ENCODE measurements at places on chromosomes 5 and 9. TPM values are rescaled to one million over a fixed set of nuclear protein-coding genes. Genes with fewer than 3 reads are reported as not detected.

Gene NSG2
- total RNA-seq: not detected

Gene SLC34A1
- under 0.01 TPM for total RNA-seq

Gene ACTBL2
- not detected for total RNA-seq

Gene PCDHB14
- total RNA-seq: under 0.01 TPM

Gene GPR151
- total RNA-seq: not detected

Gene CDKN2A
- 0.27 TPM for total RNA-seq

Gene FIBCD1
- not detected for total RNA-seq

Gene IL5
- total RNA-seq: not detected

Gene CKMT2
- total RNA-seq: 0.27 TPM

Gene SLC34A3
- not detected for total RNA-seq

Gene ASS1
- 0.27 TPM for total RNA-seq

Gene AHRR
- 0.54 TPM for total RNA-seq

Gene PDE6A
- total RNA-seq: under 0.01 TPM

Gene KIAA0825
- 2.2 TPM for total RNA-seq

Gene ZFP2
- 0.27 TPM for total RNA-seq

Gene OSMR
- total RNA-seq: under 0.01 TPM

Gene SLC27A6
- 0.54 TPM for total RNA-seq

Gene MXD3
- total RNA-seq: 11.0 TPM

Gene PTGS1
- 49.8 TPM for total RNA-seq

All from hematopoietic multipotent progenitor cell (in vitro differentiated cells).